ENCODE measurements at places on chromosomes 12 and 14. TPM values are rescaled to one million over a fixed set of nuclear protein-coding genes. Genes with fewer than 3 reads are reported as not detected.

C14orf132 gene
- total RNA-seq: 2.8 TPM

SINHCAF gene
- total RNA-seq: 19.0 TPM

HOXC13 gene
- total RNA-seq: not detected

TSPAN11 gene
- total RNA-seq: 1.4 TPM

PAH gene
- not detected for total RNA-seq

WNT1 gene
- not detected for total RNA-seq

GRCh38 chr14:61203081-61203753 lies 77.9 kb downstream of the TMEM30B start:
- no peak for DNase-seq

- no peak for DNase-seq
Observed at GRCh38 chr14:24078146-24078545, 6.8 kb downstream of the CPNE6 start.

DNA sequence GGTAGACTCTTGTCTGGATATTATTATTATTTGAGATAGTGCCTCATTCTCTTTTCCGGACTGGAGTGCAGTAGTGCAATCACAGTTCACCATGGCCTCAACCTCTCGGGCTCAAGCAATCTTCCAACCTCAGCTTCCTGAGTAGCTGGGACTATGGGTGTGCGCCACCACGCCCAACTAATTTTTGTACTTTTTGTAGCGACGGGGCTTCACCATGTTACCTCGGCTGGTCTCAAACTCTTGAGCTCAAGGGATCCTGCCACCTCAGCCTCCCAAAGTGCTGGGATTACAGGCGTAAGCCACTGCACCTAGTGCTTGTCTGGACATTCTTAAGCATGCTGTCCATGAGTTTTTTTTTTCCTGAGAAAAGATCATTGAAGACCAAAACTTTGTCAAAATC lies 498.9 kb upstream of the RGS6 start:
- DNase-seq: no peak

DNA sequence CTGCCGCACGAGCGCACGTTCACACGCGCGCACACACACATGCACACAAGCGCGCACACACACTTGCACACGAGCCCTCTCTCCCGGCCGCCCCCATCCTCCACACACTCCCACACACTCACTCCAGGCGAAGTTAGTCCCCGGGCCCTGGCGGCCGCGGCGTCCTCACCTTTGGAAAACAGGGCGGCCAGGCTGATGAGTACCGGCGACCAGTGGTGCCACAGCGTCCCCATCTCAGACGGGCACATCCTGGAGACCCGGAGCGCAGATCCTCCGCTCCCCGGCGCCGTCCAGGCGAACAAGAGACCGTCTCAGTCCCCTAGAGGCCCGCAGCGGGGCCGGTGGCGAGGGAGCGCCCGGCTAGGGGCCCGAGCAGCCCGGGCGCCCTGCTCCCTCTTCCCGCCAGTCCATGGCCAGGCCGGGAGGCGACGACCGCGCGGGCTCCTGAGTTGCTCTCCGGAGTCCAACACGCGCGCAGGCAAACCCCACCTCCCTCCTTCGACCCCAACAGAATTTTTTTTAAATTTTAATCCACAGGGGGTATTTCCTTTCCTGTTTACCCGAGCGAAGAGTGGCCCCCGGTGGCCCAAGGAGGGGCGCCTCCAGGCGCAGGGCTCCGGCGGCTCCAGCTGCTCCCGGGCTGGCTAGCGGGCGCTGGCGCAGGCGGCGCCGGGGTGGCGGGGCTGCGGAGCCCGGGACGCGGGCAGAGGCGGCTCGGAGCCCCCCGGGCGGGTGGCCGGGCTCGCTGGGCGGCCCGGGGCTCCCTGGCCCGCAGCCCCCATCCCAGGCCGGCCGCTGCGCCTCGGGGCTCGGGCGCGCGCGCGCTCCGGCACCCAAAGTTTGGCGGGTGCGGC lies 506 bp downstream of the TMEM132D start:
- DNase-seq: no peak

- no peak for DNase-seq
Observed at GRCh38 chr14:67425608-67426007, 13.6 kb upstream of the PLEK2 start.

GRCh38 chr12:42421844-42422779 lies 96.1 kb downstream of the PPHLN1 start:
- DNase-seq: no peak

- DNase-seq: no peak
Observed at GRCh38 chr12:123671876-123672275, 963 bp downstream of the TCTN2 start.

Measured in omental fat pad (tissue), 4 donors.